WTC11 (cell line): ENCODE measurements at places on chromosomes 6 and 20. TPM values are rescaled to one million over a fixed set of nuclear protein-coding genes. Genes with fewer than 3 reads are reported as not detected.
A peak's percentile ranks its signal among the peaks of the same experiment; 100 is the strongest.

GNAS-AS1 gene
- 12.2 to 13.4 TPM (median 12.8 TPM) in 3 replicates for total RNA-seq

CALHM6 gene
- total RNA-seq = 0.21 to 1.4 TPM (median 0.44 TPM) in 3 replicates

MAP7 gene
- 56.6 to 60.5 TPM (median 59.1 TPM) in 3 replicates for total RNA-seq

RIPOR3 gene
- total RNA-seq = 5.4 to 6.5 TPM (median 6.0 TPM) in 3 replicates

ANKEF1 gene
- 7.1 to 10.3 TPM (median 10.3 TPM) in 3 replicates for total RNA-seq

MEP1A gene
- 0.09 TPM in 1 of 3 replicates, not detected in the others for total RNA-seq

HCRTR2 gene
- not detected in 3 replicates for total RNA-seq

- no peak for DNase-seq
Observed at GRCh38 chr6:11161031-11161956, 49.8 kb upstream of the ERVFRD-1 start.

DNA sequence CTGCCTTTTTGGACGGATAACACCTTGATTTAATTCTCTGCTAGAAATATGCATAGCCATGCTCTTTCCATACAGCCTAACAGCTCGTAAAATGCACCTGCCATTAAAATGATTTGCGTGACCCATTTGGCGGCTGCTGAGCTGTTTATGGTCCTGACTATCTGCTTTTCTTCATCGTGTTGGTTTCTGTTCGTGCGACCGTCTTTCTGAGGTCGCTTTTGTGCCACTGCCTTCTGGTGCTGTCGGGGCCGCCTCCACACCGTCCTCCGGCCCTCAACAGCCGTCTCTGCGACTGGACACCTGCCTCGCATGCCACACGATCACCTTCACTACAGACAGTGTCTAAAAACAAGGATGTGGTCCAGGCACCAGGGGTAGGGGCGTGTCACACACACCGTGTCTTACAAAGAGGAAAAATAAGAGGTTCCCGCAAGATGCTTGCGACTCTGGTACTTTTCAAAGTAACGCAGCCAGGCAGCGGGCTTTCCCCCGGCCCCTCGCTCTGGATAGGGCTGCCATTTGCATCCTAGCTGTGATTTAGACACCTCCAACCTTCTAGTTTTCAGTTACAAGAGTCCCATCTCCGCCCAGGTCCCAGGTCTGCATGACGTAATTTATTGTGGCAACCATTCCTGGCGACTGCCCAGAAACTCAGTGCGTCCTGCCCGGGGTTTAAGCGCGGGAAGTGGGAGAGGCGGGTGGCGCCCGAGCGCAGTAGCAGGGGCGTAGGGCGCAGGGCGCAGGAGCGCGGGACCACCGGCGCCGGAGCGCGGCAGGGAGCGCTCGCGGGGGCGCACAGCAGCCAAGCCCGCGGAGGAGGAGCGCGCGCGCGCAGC lies at the start of gene STMND1:
Gene STMND1 (plus strand): TSS at position 629 of the 836 bp plus-strand sequence. CDS start 208 bp downstream, outside the sequence.
- DNase-seq = peak; percentile 33

DNA sequence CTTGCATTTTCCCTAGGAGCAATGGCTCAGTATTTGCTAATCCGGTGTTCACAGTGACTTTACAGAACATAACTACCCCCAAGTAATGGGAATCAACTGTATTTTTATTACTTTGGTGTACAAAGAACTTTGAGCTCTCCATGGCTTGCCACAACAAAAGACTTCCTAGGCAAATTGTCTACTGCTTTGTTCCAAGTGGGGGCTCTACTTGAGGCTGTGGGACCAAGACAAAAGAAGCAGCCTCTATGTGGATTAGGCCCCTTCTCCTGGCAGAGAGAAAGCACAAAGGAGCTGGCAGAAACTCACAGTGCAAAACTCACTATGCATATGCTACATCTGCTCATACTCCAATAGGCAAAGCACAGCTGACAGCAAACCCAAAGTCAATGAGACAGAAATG lies 853 bp downstream of the WFDC8 start:
- no peak for DNase-seq

- no peak for DNase-seq
Observed at GRCh38 chr6:109867009-109867969, 110.8 kb upstream of the GPR6 start.

- DNase-seq = no peak
Observed at GRCh38 chr6:14862845-14863244, 383.0 kb upstream of the JARID2 start.

DNA sequence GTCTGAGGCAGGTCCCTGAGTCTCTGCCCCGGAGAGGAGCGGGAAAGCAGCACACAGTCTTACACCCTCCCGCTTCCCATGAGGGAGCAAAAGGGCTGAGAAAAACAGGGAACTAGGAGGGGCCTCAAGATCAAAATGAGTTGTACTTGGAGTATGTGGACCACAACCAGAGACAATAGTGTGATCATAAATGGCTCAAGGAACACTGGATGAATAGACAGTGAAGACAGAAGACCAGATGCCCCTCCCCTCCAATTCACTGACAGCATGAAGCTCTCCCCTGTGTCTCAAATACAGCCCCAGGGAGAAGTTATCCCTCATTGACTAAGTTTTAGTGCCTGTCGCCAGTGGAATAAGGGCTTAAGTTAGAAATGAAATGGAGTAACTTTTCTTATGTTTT lies 191.0 kb downstream of the TFAP2A start:
- DNase-seq = no peak

DNA sequence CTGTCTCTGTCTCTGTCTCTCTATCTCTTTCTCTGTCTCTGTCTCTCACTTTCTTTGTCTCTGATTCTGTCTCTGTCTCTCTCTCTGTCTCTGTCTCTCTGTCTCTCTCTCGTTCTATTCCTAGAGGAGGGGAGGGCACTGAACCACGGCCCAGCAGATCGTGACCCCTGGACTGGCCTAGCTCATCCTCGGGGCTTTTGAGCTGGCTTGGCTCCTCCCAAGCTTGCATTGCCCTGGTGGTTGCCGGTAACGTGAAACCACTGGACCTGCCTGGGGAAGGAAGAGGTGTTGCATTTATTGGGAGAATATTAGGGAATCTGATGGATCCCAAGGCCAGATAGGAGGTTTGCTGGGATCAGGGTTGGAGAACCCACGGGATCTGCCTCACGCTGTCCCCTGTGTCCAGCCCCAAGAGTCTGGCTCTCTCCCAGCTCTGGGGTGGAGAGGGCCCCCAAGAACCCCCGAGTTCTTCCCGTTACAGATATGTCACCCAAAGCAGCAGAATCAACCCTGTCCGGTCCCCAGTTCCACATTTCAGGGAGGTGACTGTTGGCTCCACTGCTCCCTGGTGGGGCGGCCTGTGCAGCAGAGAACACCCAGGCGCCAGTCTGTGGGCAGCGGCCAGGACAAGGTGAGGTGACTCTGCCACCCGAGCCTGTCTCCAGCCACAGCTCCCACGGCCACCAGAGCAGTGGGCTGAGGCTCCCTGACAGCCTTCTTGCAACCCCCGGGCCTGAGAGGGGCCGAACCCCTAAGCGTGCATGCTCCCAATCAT lies 228.3 kb downstream of the TTLL2 start:
- no peak for DNase-seq

GRCh38 chr6:87078983-87079616 lies 15.8 kb downstream of the CGA start:
- peak; percentile 88 for DNase-seq

DNA sequence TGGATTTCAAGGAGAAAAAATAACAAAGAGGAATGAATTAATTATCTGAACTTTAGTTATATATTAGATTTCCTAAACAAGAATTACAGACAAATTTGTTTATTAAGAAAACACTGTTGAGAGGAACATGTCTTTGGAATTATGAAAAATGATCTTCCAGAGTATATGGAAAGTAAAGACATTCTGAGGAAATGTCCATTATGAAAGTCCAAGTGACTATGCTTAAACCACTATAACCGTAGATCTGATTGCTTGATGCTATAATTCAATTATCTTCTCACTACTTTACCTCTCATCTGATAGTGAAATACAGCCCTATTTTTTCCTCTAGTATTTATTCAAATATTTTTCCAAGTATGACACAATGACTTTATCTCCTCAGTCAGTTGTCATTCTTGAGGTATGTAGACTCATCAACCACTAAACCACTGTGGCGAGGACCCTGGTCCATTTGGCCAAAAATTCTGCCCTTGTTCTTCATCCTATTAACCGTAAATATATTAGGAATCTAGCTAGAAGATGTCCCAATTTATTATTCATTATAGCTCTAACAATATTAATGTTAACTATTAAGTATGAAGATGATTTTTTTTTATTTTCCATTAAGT lies 37.3 kb upstream of the AHI1 start:
- no peak for DNase-seq

GRCh38 chr6:73393278-73393677 lies 1.4 kb upstream of the DDX43 start:
- DNase-seq = no peak

DNA sequence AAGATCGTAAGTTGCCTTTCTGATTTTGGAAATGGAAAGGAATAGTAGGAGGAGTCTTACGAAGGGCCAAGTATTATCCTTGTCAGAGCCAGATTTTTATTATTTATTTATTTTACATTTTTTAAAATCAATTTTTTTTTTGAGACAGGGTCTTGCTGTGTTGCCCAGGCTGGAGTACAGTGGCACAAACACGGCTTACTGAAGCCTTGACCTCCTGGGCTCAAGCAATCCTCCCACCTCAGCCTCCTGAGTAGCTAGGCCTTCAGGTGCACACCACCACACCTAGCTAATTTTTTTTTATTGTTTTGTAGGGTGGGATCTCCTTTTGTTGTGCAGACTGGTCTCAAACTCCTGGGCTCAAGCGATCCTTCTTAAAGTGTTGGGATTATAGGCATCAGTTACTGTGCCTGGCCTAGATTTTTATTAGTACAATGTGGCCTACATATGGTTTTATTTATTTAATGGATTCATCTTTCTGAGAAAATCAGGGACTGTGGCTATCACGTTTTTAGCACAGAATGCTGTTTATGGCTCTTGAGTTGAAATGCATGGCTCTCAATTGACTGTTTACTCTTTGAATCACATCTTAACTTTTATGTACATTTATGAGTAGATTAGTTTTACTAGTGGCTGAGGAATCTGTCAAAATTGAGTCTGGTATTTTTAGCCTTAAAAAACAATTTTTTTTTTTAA lies 16.7 kb downstream of the CDC5L start:
- DNase-seq = no peak

GRCh38 chr6:147063469-147064031 lies 140.7 kb upstream of the STXBP5 start:
- no peak for DNase-seq

DNA sequence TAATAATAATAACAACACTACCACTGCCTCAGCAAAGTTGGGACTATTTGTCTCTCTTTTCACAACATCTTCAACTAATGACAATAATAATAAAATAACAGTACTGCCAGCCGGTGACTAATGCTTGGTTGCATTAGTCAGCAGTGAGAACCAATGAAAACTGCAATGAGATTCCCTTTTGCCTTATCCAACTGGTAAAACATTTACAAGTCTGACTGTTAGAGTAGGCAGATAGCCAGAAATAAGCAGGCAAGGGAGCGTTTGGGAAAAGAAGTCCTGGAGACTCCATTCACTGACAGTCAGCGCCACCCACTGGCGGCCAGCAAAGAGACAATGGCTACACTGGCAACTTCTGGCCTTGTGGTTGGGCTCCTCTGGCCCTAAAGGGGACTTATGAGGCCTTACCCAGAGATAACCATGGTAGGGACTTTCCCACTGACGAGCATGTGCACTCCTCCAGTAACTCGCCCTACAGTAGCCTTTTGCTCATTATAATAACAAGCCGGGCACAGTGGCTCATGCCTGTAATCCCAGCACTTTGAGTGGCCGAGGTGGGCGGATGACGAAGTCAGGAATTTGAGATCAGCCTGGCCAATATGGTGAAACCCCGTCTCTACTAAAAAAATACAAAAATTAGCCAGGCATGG lies 3.4 kb upstream of the NSFL1C start:
- peak; percentile 83 for DNase-seq

- DNase-seq = no peak
Observed at GRCh38 chr6:150601439-150601838, 1.8 kb downstream of the PLEKHG1 start.

- no peak for DNase-seq
Observed at GRCh38 chr6:56437171-56437900, 190.0 kb upstream of the COL21A1 start.

DNA sequence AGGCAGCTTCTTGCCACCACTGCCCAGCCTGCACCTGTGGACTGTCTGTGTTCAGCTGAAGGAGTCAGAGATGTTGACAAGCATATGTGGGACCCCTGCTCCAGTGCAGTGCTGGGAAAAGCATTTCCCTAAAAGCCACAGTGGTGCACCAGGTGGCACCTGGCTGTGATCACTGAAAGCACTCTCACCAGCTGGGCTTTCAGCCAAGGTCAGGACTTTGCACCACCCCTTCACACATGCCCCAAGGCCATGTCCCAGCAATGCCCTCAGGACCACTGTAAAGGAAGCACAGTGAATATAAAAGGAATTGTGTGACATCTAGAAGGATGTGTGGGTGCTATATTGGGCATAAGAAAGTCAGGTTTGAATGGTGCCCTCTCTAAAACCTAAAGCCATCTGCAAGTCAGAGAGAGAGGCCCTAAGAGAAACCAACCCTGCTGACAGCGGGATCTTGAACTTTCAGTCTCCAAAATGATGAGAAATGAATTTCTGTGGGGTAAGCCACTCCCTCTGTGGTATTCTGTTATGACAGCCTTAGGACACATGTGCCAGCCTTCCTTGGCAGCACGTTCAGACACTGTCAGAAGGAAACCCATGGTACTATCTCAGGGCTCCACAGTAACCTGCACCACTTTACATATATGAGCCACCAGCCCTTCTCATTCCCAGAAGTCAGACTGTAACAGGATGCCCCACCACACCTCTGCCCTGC lies 30.7 kb downstream of the CBLN4 start:
- DNase-seq = no peak

DNA sequence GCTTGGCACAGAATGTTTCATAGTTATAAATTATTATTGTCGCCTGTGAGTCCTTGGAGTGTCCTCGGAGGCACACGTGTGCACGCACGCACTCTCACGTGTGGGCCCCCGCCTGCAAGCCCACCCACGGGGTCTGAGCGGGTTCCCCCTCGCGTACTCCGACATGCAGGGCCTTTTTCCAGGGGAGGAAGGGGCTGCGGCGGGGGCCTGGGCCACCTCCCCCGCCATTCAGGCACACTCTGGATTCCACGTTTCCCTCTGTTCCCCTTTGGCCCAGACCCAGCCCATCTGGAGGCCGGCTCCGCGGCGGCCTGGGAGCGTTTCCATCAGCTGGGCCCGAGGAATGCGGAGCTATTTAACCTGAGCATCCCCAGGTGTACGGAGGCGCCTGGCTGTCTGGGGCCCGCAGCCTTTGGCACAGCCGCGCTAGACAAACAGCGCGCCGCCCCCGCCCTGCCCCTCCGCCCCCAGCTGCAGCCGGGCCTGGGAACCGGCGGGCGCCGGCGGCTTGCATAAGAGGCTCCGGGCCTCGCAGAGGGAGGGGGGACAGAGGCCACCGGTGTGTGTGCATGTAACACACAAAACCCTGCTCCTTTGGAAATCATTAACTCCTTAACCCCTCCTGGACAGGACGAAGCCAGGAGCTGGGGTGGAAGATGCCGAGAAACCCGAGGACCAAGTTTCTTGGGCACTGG lies 3.3 kb downstream of the ID1 start:
- peak; percentile 95 for DNase-seq

GRCh38 chr20:8427419-8428040 lies 295.5 kb downstream of the PLCB1 start:
- no peak for DNase-seq

- DNase-seq = no peak
Observed at GRCh38 chr6:153485072-153485471, 354.0 kb upstream of the RGS17 start.
